ENCODE measurements at places on chromosomes 5 and 9.

DNA sequence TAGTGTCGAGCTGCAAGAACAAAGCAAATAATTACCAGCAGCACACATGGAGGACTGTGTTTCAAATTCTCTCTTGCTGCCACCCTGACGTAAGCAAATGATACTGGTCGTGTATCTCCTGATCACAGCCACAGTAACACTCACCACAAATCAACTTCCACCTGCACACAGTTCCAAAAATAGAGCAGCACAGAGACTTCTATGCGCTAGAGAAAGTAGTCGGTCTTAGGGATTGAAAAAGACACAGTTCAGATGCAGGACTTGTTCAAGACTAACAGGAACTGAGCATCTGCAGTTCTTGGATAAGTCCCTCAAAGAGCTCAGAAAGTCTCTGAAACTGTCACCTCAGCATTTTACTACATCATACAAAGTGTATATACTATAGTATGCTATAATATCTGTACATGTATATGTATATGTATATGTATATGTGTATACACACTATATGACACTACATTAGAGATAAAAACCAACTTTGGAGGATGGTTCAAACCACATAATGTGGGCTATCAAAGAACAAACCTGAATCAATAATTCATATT, 279.0 kb downstream of the GLIS3 start:
- no peak for DNase-seq

DNA sequence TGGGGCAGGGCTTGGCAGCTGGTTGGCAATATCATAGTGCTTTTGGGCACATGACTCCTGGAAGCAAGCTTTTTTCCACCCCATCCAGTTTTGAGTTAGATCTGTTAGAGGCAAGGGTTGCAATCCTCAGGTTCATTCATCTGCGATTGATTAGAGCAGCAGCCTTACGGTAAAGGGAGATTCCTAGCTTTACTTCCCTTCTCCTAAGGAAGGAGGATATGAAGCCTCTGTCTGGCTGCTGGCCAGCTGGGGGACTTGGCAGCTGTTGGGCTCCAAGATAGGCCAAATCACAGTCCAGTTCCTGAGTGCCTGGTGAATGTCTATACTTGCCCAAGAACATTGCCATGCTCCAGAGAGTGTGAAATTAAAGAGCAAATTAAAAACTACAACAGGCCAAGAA, 113.4 kb upstream of the CCNH start:
- DNase-seq, result no peak

- DNase-seq, result no peak
These were observed 217.4 kb downstream of the DMRT2 start for GRCh38 chr9:1267581-1267980.

DNA sequence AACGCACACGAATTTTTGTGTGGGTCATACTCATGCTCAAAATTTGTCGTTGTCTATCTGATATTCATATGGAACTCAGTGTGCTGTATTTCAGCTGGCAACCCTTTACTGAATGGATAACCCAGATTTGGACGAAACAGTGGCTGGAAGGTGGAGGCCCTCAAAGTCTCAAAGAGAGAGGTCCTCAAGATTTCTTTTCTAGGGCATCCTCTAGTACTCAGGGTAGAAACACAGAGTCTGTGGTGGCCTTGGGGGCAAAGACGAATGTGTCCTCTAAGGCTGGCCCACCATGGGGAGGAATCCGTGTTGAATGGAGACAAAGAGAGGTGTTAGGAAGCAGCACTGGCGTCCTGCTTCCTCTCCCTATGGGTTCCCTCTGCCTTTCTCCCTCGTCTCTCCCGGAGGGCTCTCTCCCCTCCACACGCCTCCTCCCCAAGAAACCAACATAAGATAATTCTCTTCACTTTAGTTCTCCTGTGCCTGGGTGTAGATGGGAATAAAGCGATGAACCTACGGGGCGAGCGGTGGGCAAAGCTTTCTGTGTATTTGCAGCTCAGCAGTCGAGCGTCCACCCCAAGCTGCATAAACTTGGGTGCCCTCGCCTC, 333.7 kb downstream of the CWC27 start:
- no peak for DNase-seq

GRCh38 chr5:174421408-174421805, 303.0 kb upstream of the MSX2 start:
- no peak for DNase-seq

DNA sequence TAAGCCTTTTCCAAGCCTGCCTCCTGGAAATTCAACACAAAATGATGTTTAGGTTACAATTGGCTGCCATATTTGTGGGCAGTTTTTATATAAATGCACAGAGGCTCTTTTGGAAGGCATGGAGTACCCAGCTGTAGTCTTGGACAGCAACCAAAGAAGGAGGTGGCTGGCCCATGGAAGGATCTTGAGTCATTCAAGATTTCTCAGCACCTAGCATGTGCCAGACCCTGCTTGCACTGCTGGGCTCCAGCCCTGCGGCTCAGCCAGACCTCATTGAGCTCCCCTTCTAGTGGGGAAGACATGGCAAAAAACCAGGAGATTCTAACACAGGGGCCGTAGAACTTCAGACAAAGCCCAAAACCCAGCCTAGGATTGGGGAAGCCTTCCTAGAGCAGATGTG, 22.1 kb downstream of the JADE2 start:
- DNase-seq, result no peak

DNA sequence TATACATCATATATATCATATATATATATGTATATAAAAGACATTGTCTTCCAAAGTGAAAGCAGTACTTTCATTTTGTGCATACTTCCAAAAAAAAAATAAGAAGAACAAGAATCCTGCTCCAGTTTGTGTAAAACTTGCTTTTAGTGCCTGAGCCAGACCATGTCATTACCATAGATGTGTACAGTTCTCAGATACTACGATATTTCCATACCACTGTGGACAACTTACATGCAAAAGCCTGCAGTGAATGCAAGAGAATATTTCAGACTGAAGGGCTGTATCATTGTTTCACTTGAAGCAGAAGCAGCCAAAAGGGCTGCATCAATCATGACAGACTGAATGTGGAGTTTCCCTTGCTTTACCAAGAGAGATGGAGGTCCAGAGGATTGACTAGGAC, 72.6 kb upstream of the CYLC2 start:
- DNase-seq, result no peak

GRCh38 chr9:546797-547223, 294.7 kb upstream of the DMRT1 start:
- no peak for DNase-seq

- DNase-seq, result no peak
These were observed 71.6 kb downstream of the GCNT1 start for GRCh38 chr9:76530458-76531110.

- no peak for DNase-seq
These were observed 174.2 kb upstream of the IER5L start for GRCh38 chr9:129352146-129352865.

- DNase-seq, result no peak
These were observed 103.7 kb downstream of the ATPSCKMT start for GRCh38 chr5:10145923-10146401.

DNA sequence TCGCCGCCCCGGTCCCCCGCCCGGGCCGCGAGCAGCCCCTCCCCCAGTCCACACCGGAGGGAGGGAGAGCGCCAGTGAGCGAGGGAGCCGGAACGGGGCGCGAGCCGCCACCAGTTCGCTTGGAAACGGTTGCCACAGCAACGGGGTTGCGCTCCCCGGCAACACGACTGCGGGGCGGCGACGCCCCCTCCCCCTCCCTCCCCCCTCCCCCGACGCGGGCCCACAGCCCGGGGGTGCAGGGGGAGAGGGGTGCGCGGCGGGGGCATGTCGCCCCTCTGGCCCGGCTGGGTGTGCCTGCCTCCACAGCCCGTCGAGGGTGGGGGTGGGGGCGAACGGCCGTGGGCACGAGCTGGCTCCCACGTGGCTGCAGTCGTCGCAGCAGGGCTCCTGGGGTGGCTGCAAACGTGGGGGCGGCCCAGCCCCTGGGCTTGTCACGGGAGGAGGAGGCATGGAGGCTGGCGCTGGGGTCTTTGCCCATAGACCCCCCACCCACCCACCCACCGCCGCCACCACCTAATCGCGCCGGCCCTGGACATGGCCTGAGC, 524 bp downstream of the PRR7 start:
- no peak for DNase-seq

- no peak for DNase-seq
These were observed 586.0 kb downstream of the CCDC171 start for GRCh38 chr9:16138561-16139491.

All from stimulated activated CD8-positive, alpha-beta memory T cell treated with anti-CD3 and anti-CD28 coated beads, Interleukin-15, amount 100 ng/mL, for 24 hours (primary cell).